Smooth muscle cell of trachea (primary cell): ENCODE measurements at places on chromosomes 12 and 14. TPM values are rescaled to one million over a fixed set of nuclear protein-coding genes. Genes with fewer than 3 reads are reported as not detected.

SLC25A47 gene
- total RNA-seq: not detected in 2 replicates

SINHCAF gene
- total RNA-seq: 7.3 and 14.1 TPM in 2 replicates

SAMD15 gene
- total RNA-seq: 1.2 and 3.3 TPM in 2 replicates

RPS29 gene
- total RNA-seq: 1,098 and 2,096 TPM in 2 replicates

BRAP gene
- 19.5 and 20.5 TPM in 2 replicates for total RNA-seq

CARMIL3 gene
- total RNA-seq: 0.15 and 0.33 TPM in 2 replicates

SIRT4 gene
- 1.8 and 1.9 TPM in 2 replicates for total RNA-seq

CEBPE gene
- total RNA-seq: not detected in 2 replicates

AMN gene
- total RNA-seq: 0.15 and 0.17 TPM in 2 replicates

GLT1D1 gene
- not detected in 2 replicates for total RNA-seq

GPR162 gene
- 6.1 and 6.8 TPM in 2 replicates for total RNA-seq

TMCC3 gene
- 0.73 and 0.83 TPM in 2 replicates for total RNA-seq

LMNTD1 gene
- total RNA-seq: 0.44 TPM in 1 of 2 replicates, not detected in the other

INTS13 gene
- 27.5 and 33.9 TPM in 2 replicates for total RNA-seq

NANOG gene
- total RNA-seq: under 0.01 TPM in 2 replicates

IRAK3 gene
- 10.8 and 12.5 TPM in 2 replicates for total RNA-seq

KRT3 gene
- not detected in 2 replicates for total RNA-seq

ESPL1 gene
- total RNA-seq: 3.1 and 14.1 TPM in 2 replicates

RIN3 gene
- 8.8 and 10.8 TPM in 2 replicates for total RNA-seq

ALX1 gene
- total RNA-seq: under 0.01 TPM in 1 of 2 replicates, not detected in the other

ANO4 gene
- total RNA-seq: 0.44 and 1.3 TPM in 2 replicates

NR4A1 gene
- 2.6 and 4.3 TPM in 2 replicates for total RNA-seq

EPYC gene
- 0.15 TPM in 1 of 2 replicates, not detected in the other for total RNA-seq

AMDHD1 gene
- total RNA-seq: 0.29 and 0.33 TPM in 2 replicates

C12orf54 gene
- not detected in 2 replicates for total RNA-seq

PUS7L gene
- 27.3 and 44.1 TPM in 2 replicates for total RNA-seq

SOAT2 gene
- not detected in 2 replicates for total RNA-seq

INHBE gene
- 2.6 and 3.8 TPM in 2 replicates for total RNA-seq

ABCC9 gene
- total RNA-seq: 8.7 and 12.6 TPM in 2 replicates

ENDOU gene
- total RNA-seq: 0.17 and 0.29 TPM in 2 replicates

TGFB3 gene
- total RNA-seq: 8.6 and 12.1 TPM in 2 replicates

LBHD2 gene
- total RNA-seq: not detected in 2 replicates
